ENCODE measurements at places on chromosomes 11 and 22.

DNA sequence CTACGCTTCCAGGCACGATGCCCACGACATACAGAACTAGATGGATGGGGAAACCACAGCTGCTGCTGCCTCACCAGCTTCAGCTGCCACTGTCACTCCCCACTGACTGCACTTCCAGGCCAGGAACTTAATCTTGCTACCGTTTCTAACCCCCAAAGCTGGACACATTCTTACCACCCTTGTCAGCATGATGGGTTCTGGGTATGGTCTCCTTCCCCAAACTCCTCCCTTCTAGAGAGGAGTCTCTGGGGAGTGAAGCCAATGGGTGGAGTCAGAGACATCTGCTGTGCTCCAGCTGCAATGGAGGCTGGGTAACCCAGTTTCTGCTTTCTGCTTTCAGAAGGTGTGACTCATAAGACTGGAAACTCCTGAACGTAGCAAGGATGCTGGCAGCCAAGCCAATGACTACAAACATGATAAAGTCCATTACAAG is 87.0 kb upstream of the THY1 start:
- DNase-seq: peak; percentile 77

DNA sequence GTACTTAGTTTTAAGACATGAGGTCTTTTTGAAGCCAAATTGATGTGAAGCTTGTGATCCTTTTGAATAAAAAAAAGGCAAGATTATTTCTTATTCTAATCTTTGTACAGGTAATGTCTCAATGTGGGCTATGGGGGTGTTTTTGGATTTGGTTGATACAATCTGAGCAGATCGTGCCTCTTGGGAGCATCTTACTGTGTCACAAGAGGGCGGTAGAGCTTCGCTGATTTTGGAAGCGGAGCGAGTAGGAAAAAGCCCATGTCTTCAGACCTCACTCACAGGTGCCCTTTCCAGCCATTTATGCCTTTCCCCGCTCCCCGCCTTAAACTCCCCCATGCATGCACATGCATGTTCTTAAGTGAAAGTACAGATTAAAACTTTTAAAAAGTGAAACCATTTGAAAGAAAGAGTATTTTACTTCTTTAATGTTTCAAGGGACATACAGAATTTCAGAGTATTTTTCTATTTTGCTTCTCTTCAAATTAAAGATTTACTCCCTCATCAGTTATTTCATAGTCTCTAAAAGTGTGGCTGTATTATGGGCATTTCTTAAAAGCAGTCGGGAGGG is 18.8 kb downstream of the DDX25 start:
- peak; percentile 18 for DNase-seq

- DNase-seq: no peak
These were observed 512.3 kb upstream of the RAG2 start for GRCh38 chr11:37110385-37110784.

- DNase-seq: no peak
These were observed 7.0 kb downstream of the SERHL2 start for GRCh38 chr22:42560781-42561180.

- no peak for DNase-seq
These were observed 123.8 kb downstream of the PLEKHA7 start for GRCh38 chr11:16890442-16890841.

GRCh38 chr11:86644291-86644690 is 28.1 kb downstream of the ME3 start:
- DNase-seq: peak; percentile 87

GRCh38 chr22:23263651-23264555 is 83.6 kb downstream of the BCR start:
- DNase-seq: no peak

DNA sequence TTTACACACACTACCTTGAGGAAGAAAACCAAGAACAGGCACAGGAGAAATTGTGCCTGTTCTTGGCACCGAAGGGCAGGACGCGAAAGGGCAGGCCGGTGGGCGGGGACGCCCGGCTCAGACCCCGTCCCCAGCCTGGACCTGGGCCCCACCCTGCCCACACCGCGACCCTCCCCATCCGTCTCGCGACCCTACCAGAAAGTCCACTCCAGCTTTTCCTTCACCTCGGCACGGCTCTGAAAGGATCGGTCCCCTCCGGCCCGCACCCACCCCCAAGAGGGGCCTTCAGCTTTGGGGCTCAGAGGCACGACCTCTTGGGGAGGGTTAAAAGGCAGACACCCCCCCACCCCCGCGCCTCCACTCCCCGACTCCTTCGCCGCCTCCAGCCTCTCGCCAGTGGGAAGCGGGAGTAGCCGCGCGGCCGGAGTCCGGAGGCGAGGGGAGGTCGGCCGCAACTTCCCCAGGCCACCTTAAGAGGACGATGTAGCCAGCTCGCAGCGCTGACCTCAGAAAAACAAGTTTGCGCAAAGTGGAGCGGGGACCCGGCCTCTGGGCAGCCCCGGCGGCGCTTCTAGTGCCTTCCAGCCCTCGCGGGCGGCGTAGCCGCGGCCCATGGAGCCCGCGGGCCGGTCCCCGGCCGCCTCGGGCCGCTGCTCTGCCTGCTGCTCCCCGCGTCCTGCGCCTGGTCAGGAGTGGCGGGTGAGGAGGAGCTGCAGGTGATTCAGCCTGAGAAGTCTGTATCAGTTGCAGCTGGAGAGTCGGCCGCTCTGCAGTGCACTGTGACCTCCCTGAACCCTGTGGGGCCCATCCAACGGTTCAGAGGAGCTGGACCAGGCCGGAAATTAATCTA is 4.4 kb downstream of the SEC14L6 start:
- DNase-seq: no peak

GRCh38 chr11:63882555-63883242 is 34.3 kb downstream of the RCOR2 start:
- no peak for DNase-seq

GRCh38 chr11:2804701-2805387 is 80.7 kb downstream of the CDKN1C start:
- DNase-seq: no peak

GRCh38 chr11:26143566-26144290 is 188.2 kb upstream of the ANO3 start:
- no peak for DNase-seq

- no peak for DNase-seq
These were observed 22.5 kb downstream of the CLPB start for GRCh38 chr11:72411623-72412419.

DNA sequence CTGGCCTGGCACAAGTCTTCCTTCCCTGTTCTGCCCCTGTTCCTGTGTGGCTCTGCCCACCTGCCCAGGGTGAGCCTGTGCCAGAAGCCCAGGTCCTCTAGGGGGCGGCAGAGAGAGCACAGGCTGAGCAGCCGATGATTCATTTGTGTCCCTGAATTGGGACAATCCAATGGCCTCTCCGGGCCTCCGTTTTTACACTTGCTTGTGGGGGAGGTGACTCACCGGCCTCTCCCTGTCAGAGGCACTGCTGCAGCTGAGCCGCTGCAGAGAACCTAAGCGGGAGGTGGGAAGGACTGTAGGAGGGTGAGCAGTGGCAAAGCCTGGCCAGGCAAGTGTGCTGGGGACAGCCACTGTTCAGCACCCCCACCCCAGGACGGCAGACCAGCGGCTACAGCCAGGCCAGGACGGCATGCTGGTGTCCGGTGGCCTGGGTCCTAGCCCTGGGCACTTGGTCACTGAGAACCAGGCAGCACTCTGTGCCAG is 65.2 kb upstream of the LMO1 start:
- DNase-seq: peak; percentile 30

DNA sequence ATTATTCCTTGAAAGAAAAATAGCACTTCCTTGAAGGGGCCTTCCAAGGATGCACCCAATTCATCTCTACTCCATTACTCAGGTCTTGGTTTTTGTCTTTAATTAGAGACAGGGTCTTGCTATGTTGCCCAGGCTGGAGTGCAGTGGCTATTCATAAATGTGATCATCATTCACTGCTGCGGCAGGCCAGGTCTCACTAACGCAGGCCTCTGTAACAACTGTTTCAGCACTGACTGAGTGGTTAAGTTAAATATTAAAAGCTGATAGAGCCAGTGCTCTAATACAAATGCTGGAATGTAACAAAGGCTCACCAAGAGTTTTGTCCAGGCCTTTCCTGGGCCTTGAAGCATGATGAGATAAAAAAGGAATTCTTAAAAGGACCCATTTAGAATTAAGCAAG is 61.4 kb upstream of the GNAZ start:
- no peak for DNase-seq
